ENCODE measurements at places on chromosomes 6 and 20. TPM values are rescaled to one million over a fixed set of nuclear protein-coding genes. Genes with fewer than 3 reads are reported as not detected.

F13A1 gene
- total RNA-seq: not detected

JAG1 gene
- total RNA-seq: 236 TPM

NHSL1 gene
- total RNA-seq: 18.8 TPM

BTNL2 gene
- not detected for total RNA-seq

LGSN gene
- not detected for total RNA-seq

TREML2 gene
- 0.17 TPM for total RNA-seq

TAAR8 gene
- total RNA-seq: not detected

COL9A3 gene
- total RNA-seq: 10.8 TPM
